ENCODE measurements at places on chromosomes 2 and 18.

DNA sequence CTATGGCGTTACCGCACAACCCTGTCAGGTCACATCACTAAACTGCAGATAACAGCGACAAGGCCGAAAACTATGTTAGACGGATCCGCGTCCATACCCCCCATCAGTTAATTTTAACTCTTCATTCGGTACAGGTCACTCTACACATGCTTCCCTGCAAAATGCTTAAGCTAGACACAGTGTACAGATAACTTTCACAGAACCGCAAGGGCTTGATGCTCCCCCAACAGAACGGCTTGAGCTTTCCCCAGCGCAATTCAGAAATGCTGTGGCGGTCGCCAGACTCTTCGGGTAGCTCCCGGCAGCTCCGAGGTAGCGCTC, 283 bp upstream of the RBBP8 start:
- 0 out of 2 replicates have a peak, but pooled peaks cover 1% of the 10 kb centered on the region for H3K36me3 ChIP-seq
- H3K4me1 ChIP-seq, result peaks cover 20% of the 10 kb centered on the region
- H3K27me3 ChIP-seq, result no peaks in the 10 kb centered on the region
- no peak for DNase-seq
- peak overlapping the region; percentile 87 for H3K4me3 ChIP-seq

DNA sequence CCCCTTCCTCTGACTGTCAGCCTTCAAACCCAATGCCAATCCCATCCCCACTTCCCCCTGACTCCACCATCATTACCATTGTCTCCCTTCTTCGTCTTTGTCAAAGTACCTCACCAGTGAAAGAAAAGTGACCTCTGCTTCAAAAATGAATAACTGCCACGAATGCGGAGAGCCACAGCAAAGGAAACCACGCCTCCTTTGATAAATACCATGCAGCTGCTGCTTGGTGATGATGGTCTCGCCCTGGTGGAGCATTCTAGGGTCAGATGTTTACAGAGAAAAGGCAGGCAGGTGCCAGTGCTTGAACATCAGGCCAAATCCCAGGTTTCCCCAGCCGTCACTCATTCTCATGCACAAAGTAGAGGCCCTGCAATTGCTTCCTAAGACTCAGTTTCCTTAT, 162.2 kb downstream of the BCL11A start:
- H3K27me3 ChIP-seq, result no peaks in the 10 kb centered on the region
- no peak for DNase-seq
- H3K36me3 ChIP-seq, result no peaks in the 10 kb centered on the region
- H3K4me1 ChIP-seq, result no peaks in the 10 kb centered on the region
- H3K27ac ChIP-seq, result no peak overlapping the region

GRCh38 chr2:20585710-20586594, 64.9 kb downstream of the HS1BP3 start:
- H3K36me3 ChIP-seq, result 0 out of 2 replicates have a peak, but pooled peaks cover 3% of the 10 kb centered on the region
- H3K4me3 ChIP-seq, result no peak overlapping the region
- no peak for DNase-seq
- peaks cover 10% of the 10 kb centered on the region for H3K4me1 ChIP-seq

DNA sequence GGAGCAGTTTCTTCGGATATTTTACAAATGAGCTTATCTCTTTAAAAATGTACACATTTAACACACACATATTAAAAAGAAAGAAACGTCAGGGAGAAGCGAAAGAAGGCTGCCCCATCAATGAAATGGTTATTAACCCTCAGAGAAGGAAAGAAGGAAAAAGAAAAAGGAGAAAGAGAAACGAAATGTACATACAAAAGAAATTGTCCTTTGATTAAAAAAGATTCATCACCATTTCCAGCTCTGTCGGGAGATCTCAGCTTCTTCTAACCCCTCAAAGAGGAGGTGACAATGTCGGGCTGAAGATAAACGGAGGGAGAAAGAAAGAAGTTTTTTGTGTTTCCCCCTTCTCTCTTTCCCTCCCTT, 1.5 kb downstream of the IKZF2 start:
- peaks cover 23% of the 10 kb centered on the region for H3K4me1 ChIP-seq
- DNase-seq, result no peak
- no peaks in the 10 kb centered on the region for H3K36me3 ChIP-seq
- peaks cover 9% of the 10 kb centered on the region for H3K27me3 ChIP-seq

GRCh38 chr2:150165988-150166312, 321.5 kb downstream of the RND3 start:
- H3K27me3 ChIP-seq, result no peaks in the 10 kb centered on the region
- H3K4me3 ChIP-seq, result no peak overlapping the region
- no peaks in the 10 kb centered on the region for H3K36me3 ChIP-seq
- no peak overlapping the region for H3K27ac ChIP-seq

Data from GM23338 (cell line).